Stimulated activated CD8-positive, alpha-beta memory T cell treated with anti-CD3 and anti-CD28 coated beads, Interleukin-7, amount 100 ng/mL, for 1 hour (primary cell): ENCODE measurements at places on chromosomes 5 and 9.

GRCh38 chr5:171149772-171150171 is 159.3 kb upstream of the TLX3 start:
- no peak for DNase-seq

DNA sequence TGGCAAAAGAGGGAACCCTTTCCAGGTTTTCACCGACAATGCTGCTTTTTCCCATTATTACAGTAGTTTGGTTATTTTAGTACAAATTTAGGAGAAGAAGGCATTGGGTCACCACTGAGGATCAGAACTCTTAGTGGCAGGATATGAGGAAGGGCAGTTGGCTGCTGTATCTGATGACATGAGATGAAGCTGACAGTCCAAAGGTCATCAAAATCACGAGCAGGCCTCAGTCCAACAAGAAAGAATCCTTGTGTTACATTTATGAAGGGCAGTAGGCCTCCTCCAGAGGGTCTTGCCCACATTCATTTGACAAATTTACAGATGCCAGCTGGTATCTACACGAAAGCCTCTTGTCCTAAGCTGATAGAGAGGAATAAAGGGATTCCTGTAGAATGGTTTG is 49.5 kb upstream of the COL15A1 start:
- no peak for DNase-seq

DNA sequence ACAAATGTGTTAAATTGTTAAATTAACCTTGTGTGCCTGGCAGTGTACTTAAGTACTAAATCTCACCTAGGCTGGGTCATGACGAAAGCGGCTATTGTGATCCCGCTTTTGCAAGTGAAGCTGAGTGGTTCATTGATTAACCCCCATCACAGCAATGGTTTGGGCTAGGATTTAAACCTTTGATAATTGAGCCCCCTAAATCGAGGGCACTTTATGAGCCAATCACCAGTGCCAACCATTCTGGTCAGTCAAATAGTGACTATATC is 22.8 kb downstream of the HNRNPK start:
- no peak for DNase-seq

GRCh38 chr9:97284798-97285197 is 22.7 kb upstream of the CCDC180 start:
- DNase-seq: no peak

DNA sequence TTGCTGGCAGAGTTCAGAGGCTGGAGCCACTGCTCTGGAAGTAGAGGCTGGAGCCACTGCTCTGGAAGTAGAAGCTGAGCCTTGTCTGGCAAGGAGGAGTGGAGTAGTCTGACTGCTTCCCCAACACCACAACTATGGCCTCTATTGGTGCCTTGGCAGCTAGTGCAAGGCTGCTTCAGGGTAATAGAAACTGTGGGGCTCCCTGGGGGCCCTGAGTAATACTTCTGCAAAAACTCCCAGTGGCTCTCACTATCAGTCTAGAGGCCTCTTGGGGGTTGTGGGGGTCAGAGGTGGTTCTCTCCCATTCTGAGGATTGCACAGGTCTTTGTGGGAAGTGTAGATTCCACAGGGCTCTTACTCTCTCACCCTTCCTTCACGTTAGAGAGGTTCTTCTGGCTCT is 629.0 kb upstream of the PTPRD start:
- DNase-seq: no peak

- no peak for DNase-seq
These were observed 18.2 kb upstream of the WDR38 start for GRCh38 chr9:124835026-124835557.

GRCh38 chr9:117929868-117930267 is 225.7 kb downstream of the TLR4 start:
- DNase-seq: no peak

GRCh38 chr5:110321117-110321516 is 405.4 kb downstream of the TMEM232 start:
- no peak for DNase-seq

- DNase-seq: no peak
These were observed 22.8 kb upstream of the ARAP3 start for GRCh38 chr5:141704782-141705297.

- DNase-seq: no peak
These were observed 24.1 kb downstream of the PCDH1 start for GRCh38 chr5:141853895-141854626.

DNA sequence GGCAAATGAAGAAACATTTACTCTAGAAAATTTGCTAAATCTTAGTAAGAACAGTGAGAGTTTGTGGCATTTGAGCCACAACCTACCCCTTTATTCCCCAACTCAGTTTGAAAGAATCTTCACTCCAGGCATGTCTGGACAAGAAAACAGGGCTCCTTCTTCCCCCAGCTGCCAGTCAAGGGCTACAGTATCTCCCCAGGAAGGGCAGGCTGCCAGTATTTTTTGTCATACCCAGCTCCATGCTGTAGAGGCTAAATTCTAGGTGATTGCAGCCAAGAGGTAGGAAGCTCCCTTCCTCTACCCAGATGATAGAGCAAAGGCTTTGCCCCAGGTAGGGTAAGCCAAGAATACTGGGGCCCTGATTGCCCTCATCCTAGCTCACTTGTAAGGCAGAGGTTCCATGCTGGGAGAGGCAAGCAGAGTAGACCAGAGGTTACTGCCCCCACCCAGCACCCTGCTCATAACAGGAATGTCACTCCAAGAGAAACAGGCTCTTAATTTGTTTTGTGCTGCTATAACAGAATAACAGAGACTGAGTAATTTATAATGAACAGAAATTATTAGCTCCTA is 20.0 kb upstream of the GRPEL2 start:
- DNase-seq: no peak

GRCh38 chr5:108436696-108437095 is 54.8 kb upstream of the FBXL17 start:
- DNase-seq: no peak

DNA sequence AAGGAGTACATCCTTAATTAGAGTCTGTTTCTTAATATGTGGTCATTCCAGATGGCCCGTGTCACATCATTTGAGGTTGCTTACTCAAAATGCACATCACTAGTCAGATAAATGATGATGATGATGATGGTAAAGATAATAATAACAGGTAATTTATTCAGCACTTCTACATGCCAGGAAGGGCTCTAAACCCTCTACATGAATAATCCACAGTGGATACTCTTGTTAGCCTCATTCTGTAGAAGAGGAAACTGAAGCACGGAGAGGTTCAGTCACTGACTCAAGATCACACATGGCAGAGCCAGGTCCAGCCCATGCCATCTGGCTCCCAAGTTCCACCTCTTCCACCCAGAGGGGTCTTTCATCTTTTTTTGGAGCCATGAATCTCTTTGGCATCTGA is 11.7 kb downstream of the SH3PXD2B start:
- DNase-seq: no peak
